ENCODE measurements at places on chromosomes 6 and 20. TPM values are rescaled to one million over a fixed set of nuclear protein-coding genes. Genes with fewer than 3 reads are reported as not detected.

GRCh38 chr6:144566868-144567615, 281.9 kb downstream of the UTRN start:
- no peak for DNase-seq
- no peaks in the 10 kb centered on the region for H3K4me1 ChIP-seq
- peaks cover 30% of the 10 kb centered on the region for H3K36me3 ChIP-seq
- H3K27ac ChIP-seq, result no peak overlapping the region
- H3K27me3 ChIP-seq, result no peaks in the 10 kb centered on the region

DNA sequence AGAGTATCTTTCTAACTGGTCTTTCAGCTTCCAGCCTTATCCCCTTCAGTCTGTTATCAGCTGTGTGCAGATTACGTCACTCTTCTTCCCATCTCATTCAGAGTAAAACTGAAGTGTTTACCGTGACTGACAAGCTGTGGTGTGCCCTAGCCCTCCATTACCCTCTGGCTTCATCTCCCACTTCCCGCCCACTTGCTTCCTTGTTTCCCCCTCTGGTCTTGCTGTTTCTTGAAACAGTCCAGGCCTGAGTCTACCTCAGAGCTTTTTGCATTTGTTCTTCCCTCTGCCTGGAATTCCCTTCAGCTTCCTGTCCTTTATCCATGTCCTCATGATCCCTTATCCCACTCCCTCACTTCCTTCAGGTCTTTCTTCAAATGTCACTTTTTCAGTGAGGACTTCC, 66.9 kb downstream of the CARMIL1 start:
- no peak overlapping the region for H3K4me3 ChIP-seq
- no peaks in the 10 kb centered on the region for H3K27me3 ChIP-seq
- peaks cover 3% of the 10 kb centered on the region for H3K4me1 ChIP-seq

- H3K27me3 ChIP-seq, result no peaks in the 10 kb centered on the region
- H3K4me3 ChIP-seq, result no peak overlapping the region
- no peak overlapping the region for H3K27ac ChIP-seq
- H3K4me1 ChIP-seq, result peaks cover 13% of the 10 kb centered on the region
- H3K36me3 ChIP-seq, result no peaks in the 10 kb centered on the region
These were observed 387.7 kb upstream of the SASH1 start for GRCh38 chr6:147954938-147955337.

DNA sequence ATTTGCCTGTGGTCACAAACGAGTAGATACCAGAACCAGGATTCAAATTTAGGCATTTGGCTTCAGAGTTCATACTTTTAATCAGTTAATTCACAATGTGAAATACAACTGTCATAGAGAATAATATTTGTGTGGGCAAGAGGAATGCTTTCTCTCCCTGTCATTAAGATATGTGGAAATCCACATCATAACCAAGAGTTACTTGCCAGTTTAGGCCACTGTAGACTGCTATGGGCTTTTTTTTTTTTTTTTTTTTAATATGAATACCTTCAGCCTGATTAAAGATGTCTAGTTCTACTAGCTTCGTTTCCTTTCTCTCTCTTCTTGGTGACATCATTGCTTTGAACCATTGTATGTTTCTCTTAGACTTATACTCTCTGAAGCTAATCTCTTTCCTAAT, 244.9 kb downstream of the ZFAND3 start:
- DNase-seq, result no peak
- peaks cover 27% of the 10 kb centered on the region for H3K36me3 ChIP-seq
- no peak overlapping the region for H3K27ac ChIP-seq

Gene FAXC
- 20.5 TPM for total RNA-seq

Gene NR2E1
- 0.03 TPM for total RNA-seq

Measured in SJSA1 (cell line).